ENCODE measurements at places on chromosomes 4 and X.
A peak's percentile ranks its signal among the peaks of the same experiment; 100 is the strongest.

GRCh38 chr4:10960389-10960788 lies 275.8 kb upstream of the CLNK start:
- no peak for DNase-seq

DNA sequence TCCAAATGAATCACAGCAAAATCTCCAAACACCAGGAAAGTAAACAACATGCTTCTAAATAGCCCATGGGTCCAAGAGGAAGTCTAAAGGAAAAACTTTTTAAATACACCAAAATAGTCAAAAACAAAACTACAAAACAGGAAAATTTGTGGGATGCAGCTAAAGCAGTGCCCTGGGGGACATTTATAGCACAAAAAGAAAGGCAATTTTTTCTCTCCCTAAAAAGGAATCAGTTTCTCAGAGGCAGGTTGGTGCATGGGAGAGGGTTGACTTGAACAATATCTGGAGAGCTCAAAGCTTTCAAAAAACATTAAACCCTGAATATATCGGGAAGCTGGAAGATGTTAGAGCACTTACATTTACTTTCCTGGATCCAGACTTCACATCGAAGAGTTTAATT lies 15.7 kb upstream of the DUSP9 start:
- DNase-seq: no peak

DNA sequence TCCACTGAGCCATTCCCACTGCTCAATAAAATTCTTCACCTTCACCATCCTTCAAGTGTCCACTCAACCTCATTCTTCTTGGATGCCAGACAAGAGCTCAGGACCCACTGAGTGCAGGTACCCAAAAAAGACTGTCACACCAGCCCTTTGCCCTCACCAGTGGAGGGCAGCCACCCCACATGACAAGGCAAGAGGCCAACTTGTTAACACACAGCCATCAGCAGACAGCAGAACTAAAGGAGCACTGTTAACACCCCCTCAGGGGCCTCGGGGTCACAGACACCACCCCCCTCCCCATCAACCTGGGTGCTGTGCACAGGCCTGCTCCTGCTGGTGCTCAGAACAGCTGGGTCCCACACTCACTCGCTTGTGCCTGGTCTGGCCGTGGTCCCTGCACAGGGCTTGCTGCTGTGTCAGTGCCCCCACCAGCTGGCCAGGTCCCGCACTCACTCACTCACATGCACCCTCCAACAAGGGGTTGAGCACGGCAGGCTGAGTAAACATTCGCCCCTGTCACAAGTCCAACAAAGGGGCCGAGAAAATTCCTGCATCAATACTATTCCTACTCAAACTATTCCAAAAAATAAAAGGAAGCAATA lies 54.1 kb downstream of the ATRX start:
- no peak for DNase-seq

- DNase-seq: no peak
These were observed 221.6 kb upstream of the SPANXN4 start for GRCh38 chrX:142804085-142804484.

DNA sequence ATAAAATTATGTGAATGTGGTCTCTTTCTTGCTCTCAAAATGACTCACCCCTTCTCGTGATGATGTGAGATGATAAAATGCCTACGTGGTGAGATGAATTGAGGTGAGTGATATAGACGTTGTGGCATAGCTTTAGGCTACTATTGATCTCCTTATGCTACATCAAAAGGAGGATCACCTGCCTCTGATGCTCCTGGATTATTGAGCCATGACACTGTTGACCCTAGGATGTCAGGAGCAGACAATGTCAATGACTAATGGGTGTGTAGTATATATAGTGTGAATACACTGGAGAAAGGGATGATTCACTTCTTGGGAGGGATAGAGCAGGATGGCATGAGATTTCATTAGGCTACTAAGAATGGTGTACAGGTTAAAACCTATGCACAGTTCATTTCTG lies 210.7 kb upstream of the PRPS2 start:
- DNase-seq: no peak

DNA sequence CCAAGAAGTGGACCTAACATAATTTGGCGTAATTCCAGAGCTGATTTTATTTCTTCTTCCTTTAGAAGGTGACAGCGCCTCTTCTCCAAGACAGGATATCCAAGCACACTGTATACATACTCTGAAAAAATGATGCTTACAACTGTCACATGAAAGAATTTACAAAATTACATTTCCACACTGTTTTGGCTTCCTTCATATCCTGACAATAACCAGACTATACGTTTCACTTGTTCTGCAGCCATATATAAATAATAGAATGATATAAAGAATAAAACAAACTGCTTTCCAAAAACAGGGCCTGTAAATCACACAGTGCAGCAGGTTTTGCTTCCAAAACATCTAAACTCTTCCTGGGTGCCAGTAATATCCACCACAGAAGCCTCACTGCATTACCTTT lies 141.6 kb downstream of the FBXO8 start:
- no peak for DNase-seq

- no peak for DNase-seq
These were observed 87.9 kb downstream of the LRRC66 start for GRCh38 chr4:51932261-51932660.

DNA sequence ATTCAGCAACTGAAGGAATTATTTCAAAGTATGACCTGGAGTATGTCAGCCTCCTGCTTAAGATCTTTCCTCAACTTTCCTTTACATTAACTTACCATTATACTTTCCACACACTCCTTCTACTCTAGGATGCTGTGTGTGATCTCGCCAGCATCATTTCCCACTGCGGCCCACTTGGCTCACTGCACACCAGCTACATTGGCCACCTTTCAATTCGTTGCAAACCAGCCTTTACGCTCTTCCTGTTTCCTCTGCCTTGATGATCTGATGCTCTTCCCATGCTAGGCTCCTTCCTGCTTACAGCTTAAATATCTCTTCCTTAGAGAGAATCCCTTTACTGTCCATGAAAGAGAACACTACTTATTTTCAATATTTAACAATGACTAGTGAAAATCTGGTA lies 95.1 kb downstream of the GPM6A start:
- DNase-seq: no peak

GRCh38 chr4:163536091-163536490 lies 41.6 kb downstream of the TMA16 start:
- DNase-seq: no peak

DNA sequence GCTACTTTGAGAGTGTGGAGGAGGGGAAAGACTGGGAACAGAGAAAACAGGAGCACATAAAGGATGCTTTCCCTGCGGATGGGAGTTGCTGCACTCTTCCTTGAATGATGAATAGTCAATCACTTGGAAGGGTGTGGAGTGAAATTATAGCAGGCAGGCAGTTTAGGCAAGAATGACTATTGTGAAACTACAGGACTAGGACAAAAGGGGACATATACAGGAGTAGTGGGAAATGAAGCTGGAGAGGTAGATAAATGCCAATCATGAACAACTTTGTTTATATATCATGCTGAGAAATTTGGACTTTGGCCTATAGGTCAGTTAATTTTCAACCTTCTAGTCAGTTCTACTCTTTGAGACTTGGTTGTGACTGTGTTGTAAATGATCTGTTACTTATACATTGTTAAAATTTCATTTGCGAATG lies 76.9 kb downstream of the PAQR3 start:
- DNase-seq: no peak

GRCh38 chrX:50941638-50942037 lies 31.1 kb downstream of the BMP15 start:
- DNase-seq: no peak

GRCh38 chr4:163072222-163072621 lies 94.5 kb downstream of the NAF1 start:
- no peak for DNase-seq

DNA sequence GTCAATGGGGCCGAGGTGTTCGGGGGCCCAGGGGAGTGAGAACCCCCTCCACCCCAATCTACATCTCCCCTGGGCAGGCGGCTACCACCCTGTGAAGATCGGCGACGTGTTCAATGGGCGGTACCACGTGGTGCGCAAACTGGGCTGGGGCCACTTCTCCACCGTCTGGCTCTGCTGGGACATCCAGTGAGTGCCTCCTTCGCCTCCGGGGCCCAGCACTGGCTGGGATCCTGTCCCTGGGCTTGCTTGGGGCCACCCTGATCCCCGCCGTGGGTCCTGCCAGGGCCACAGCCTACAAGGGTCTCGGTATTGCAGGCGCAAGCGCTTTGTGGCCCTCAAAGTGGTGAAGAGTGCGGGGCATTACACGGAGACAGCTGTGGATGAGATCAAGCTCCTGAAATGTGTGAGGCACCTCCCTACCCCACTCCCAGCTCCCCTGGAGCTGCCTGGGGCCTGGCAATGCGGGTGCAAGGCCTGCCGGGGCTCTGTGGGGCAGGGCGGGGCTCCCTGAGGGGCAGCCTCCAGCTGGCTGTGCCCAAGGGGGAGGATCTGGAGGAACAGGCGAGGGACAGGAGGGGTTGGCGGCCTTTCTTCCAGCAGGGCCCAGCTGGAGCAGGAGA lies 697 bp downstream of the SRPK3 start:
- no peak for DNase-seq

DNA sequence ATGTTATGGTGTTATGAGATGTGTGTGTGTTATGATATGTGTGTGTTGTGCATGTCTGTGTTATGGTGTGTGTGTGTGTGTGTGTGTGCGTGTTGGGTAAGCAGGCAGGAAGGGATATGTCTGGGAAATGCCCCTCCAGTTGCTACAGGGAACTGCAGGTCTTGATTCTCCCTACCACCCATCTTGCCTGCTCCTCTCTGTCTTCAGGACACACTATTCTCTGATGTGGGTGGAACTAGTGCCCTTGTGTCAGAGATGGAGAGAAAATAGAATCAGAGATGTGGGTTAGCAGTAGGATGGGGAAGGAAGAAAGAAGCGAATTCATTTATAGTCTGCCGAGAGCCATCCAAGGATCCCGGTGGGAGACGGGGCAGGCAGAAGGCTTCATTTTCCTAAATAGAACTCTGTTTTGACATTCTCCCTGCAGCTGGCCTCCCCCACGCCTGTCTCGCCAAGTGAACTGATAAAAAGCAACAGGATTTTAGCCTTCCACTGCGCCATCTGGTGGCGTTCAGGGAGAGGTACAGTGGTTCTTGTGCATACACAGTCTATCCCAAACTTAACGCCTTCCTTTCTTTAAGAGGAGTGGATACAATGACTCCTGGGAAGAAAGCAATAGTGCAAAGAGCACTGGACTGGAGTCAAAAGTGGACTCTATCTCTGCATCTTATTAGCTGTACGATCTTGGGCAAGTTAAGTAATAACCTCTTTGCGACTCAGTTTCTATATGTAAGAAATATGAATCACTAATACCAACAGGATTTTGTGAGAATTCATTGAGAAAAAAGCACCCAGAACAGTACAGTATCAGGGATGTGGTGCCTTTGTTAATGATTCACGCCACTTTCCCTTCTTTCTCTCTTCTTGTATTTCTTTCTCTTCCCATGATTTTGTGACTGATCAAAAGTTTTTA lies 14.1 kb upstream of the MGST2 start:
- peak; percentile 45 for DNase-seq

- no peak for DNase-seq
These were observed 871.2 kb upstream of the TENM3 start for GRCh38 chr4:181372014-181372413.

DNA sequence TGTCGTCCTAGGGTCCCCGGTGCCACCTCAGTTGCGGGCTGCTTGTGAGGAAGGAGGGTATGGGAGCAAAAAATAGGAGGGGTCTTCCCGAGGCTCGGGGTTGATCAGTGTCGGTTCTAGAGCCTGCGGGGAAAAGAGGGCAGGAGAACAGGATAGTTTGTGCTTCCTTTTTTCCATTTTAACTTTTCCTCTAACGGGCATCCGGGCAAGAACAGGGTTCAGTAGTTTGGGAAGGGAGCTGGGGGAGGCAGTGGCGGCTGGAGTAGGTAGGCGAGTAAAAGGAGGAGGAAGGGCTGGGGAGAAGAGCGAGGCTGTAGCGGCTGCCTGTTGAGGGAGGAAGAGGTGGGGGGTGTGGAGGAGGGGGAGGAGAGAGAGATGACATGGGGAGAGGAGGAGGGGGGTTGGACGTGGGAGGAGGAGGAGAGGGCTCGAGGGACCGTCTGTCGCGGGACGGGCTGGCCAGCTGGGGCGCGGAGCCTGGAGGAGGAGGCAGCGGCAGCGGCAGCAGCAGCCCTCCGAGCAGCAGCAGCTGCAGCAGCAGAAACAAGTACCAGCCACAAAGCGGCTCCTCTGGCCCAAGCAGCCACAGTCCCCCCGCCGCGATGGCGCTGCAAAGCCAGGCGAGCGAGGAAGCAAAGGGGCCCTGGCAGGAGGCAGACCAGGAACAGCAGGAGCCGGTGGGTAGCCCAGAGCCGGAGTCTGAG lies at the start of gene SLC16A2:
Gene SLC16A2, plus strand, starts transcription at position 458 of the 704 bp plus-strand sequence. Its CDS starts 145 bp downstream, at position 603.
- DNase-seq: peak; percentile 48

DNA sequence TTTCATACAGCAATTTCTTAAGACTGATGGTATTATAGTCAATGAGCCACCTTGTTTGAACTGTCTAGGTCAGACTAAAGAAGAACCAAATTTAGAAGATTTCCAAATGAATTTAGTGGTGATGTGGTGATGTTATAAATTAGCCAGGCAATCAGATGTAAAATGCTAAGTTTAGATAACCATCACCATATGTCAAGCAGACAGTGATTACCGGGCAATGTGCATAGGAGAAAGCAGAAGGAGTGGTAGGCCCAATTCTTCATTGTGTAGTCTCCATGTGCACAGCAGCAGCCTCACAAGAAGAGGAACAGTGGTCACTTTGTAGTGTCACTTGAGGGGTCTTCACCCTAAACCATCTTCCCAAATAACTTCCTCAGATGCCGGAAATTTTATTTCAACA lies 198.8 kb downstream of the ANTXR2 start:
- DNase-seq: no peak

DNA sequence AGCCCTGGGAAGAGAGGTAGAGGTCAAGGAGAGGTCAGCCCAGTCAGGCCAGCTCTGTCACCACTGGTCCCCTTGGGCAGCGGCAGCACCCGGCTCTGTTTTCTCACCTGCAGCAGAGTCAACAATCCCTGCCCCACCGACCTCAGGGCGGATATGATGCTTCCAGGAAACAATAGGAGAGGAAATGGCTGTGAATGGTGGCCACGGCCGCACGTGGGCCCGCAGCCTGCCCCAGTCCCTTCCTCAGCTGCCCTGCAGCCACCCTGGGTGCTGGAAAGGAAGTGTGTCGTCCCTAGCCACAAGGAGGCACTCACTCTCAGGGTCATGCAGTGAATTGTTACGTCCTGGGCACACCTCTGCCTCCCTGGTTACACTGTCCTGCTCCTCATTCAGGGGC lies 92.5 kb upstream of the ENPP6 start:
- no peak for DNase-seq

- DNase-seq: no peak
These were observed 60.8 kb downstream of the REPS2 start for GRCh38 chrX:17007134-17007768.

DNA sequence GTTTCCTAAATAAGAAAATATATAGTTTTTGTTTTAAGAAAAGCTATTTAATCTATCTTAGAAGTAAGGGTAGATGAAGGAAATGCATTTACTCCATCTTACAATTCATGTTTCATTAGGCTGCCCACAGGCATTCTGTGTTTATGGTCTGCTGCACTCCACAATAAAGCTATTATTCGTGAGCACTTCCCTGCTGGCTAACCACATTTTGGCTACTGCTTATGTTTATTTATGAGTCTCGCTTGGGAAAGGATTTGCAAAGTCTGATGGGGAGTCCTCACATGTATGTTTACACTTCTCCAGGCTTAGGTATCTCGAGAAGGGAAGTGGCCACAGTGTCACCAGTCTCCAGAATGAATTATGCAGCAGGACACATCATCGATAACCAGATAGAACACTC lies 260.8 kb upstream of the VCX start:
- no peak for DNase-seq

- DNase-seq: no peak
These were observed 918.6 kb upstream of the PABPC4L start for GRCh38 chr4:135120195-135120594.

GRCh38 chr4:131304686-131305085 lies 1844.4 kb upstream of the PCDH10 start:
- DNase-seq: no peak
